ENCODE measurements at places on chromosomes 2 and 18. TPM values are rescaled to one million over a fixed set of nuclear protein-coding genes. Genes with fewer than 3 reads are reported as not detected.
A peak's percentile ranks its signal among the peaks of the same experiment; 100 is the strongest.

DNA sequence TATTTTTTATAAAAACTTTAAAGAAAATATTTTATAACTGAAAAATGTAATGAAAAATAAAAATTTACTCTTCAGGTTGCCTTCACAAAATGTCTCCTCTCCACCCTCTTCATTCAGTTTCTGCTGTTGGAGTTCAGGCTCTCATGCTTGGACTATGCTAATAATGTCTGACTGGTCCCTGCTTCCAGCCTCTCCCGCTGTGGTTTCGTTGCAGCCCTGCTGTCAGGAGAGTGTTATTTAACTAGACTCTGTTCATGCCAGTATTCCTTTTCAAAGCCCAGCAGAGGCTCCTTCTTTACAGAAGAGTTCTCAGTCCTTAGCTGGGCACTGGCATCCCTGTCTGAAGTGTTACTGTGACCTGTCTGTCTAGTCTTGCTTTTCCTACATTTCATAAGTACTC lies 40.4 kb downstream of the CLIP4 start:
- DNase-seq, result no peak

NEB gene
- 0.52 TPM for total RNA-seq

GRCh38 chr2:119464981-119465380 lies 33.3 kb downstream of the TMEM37 start:
- DNase-seq, result no peak

DNA sequence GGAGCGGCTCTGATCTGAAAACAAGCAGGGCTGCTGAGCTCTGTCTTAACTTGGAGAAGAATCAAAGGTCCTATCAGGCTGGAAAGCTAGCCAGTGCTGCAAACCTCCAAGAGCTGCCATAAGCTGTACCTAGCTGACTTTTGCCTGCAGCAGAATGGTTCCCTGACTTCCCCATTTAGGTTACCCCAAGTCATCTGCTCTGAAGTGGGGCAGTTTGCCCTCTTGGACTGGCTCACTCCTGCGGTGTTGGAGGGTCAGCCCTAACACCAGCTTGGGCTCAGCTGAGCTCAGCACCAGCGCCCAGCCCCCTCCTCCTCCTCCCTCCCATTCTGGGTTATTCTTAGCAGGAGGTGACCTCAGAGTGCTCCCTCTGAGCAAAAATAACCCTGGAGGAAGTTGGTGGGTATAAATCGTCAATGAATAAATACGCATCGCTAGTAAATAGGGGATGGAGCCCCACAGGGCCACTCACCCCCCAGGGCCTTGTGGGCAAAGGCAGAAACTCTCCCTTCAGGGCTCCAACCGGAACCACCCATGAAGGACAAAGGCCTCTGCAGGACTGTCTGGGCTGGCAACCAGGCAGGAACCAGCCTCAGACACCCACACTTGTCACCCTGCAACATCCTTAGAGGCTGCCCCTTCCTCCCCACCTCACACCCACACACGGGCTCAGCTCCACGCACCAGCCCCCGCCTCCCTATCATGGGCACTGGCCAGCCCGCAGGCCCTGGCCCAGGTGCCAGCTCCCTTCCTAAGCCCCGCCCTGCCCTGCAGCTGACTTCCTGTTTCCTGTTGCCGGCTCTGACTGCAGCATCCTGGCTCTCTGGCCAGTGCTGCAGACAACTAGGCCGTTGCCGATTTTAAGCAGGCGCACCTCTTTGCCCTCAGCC lies 46.9 kb downstream of the DNMT3A start:
- DNase-seq, result peak; percentile 91

GRCh38 chr18:78830161-78830560 lies 149.5 kb upstream of the SALL3 start:
- no peak for DNase-seq
